ENCODE measurements at places on chromosomes 2 and 18. TPM values are rescaled to one million over a fixed set of nuclear protein-coding genes. Genes with fewer than 3 reads are reported as not detected.

TBR1 gene
- not detected for total RNA-seq

CFAP221 gene
- total RNA-seq = not detected

TMEM17 gene
- 7.6 TPM for total RNA-seq

ALLC gene
- not detected for total RNA-seq

YWHAQ gene
- total RNA-seq = 373 TPM

MGAT4A gene
- total RNA-seq = 12.2 TPM

GRCh38 chr18:28725876-28726275, 548.9 kb upstream of the CDH2 start:
- DNase-seq = no peak

- no peak for DNase-seq
These were observed 7.7 kb upstream of the RHBDD1 start for GRCh38 chr2:226828191-226828590.

GRCh38 chr2:33317369-33318007, 159.0 kb upstream of the RASGRP3 start:
- no peak for DNase-seq

DNA sequence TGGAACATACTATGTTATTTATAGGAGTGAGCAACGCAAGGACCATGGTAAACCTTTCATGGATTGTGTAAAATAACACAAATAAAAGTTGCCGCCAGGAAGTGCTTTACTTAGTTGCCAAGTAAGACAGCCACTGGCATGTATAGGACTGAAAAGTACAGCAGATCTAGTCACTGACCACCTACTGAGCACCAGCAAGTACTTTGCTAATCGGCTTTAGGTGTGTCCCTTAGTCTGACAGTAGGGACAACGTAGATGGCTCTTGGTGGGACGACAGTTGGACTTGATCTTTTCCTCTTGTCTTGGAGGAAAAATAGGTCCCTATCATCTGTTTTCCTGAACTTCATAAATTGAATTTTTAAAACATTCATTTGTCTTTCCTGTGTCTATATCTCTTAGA, 13.6 kb upstream of the CXXC1 start:
- DNase-seq = no peak

GRCh38 chr2:55901941-55902340, 21.6 kb downstream of the EFEMP1 start:
- DNase-seq = no peak

- no peak for DNase-seq
These were observed 674.5 kb downstream of the KCNJ3 start for GRCh38 chr2:155372969-155373368.

All from PC-9 (cell line).